ENCODE measurements at places on chromosomes 4 and X.

- DNase-seq, result no peak
These were observed 208.3 kb downstream of the TRAM1L1 start for GRCh38 chr4:116877069-116877468.

- no peak for DNase-seq
These were observed 1521.3 kb upstream of the AGA start for GRCh38 chr4:178963446-178964045.

DNA sequence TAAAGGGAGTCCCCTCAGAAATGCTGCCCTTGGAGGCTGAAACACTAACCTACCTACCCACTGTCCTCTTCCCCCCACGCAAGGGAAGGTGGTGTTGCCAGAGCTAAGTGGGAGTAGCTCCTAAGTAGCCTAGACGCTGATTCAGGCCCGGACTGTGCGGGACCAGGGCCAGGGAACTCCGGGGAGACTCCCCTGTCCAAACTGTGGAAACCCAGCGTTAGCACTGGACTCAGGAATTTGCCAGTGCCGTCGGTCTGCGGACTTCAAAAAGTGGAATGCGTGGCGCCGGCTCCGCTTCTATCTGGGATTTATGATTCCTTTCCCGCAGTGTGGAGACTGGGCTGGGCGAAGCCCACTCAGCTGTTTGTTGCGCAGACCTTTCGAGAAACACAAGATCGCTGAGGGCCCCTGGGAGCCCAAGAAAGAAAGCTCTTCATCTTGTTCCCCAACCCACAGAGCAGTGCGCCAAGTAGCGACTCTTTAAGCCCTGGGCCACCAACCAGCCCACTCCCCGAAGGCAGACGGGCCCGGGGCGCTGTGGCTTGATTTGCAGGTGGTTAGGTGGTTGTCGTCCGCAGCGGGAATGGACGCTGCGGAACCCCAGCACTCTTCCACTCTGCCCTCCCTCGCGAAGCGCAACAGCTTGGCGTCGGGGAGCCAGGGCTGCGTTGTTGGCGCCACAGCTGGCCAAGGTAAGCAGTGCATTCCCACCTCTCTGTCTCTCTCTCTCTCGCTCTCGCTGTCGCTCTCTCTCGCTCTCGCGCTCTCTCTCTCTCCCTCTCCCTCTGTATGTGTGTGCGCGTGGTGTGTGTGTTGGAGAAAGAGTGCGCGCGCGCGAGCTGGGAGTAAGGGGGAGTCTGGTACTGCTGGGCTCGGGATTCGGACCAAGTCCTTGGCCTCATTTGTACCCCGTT, 2.0 kb downstream of the TMEM255A start:
- peak; percentile 25 for DNase-seq

GRCh38 chr4:7160951-7161440, 31.3 kb upstream of the SORCS2 start:
- DNase-seq, result no peak

Measured in dorsolateral prefrontal cortex (tissue), 122 donors.